ENCODE measurements at places on chromosomes 12 and 14. TPM values are rescaled to one million over a fixed set of nuclear protein-coding genes. Genes with fewer than 3 reads are reported as not detected.

- H3K27me3 ChIP-seq: peaks cover 28% of the 10 kb centered on the region
- H3K4me1 ChIP-seq: peaks cover 24% of the 10 kb centered on the region
- peak overlapping the region; percentile 96 for H3K27ac ChIP-seq
- peak overlapping the region; percentile 80 for H3K4me3 ChIP-seq
Observed at GRCh38 chr12:132444957-132445883, 44.7 kb upstream of the FBRSL1 start.

DNA sequence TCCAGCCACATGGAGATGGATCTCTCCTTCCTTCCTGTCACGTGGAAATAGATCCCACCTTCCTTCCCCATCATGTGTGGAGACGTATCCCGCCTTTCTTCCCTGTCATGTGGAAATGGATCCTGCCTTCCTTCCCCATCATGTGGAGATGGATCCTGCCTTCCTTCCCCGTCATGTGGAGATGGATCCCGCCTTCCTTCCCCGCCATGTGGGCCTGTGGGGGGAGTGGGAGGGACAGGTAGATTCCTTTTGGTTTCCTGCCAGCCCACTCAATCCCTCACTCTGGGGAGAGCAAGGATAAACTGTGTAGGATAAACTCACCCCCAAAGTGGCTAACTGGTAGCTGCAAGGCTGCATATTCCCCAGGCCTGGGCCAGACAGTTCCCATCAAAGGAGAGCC lies 31.7 kb upstream of the TDRD9 start:
- no peaks in the 10 kb centered on the region for H3K4me1 ChIP-seq
- no peaks in the 10 kb centered on the region for H3K36me3 ChIP-seq
- DNase-seq: no peak
- H3K4me3 ChIP-seq: no peak overlapping the region
- H3K27me3 ChIP-seq: no peaks in the 10 kb centered on the region

DNA sequence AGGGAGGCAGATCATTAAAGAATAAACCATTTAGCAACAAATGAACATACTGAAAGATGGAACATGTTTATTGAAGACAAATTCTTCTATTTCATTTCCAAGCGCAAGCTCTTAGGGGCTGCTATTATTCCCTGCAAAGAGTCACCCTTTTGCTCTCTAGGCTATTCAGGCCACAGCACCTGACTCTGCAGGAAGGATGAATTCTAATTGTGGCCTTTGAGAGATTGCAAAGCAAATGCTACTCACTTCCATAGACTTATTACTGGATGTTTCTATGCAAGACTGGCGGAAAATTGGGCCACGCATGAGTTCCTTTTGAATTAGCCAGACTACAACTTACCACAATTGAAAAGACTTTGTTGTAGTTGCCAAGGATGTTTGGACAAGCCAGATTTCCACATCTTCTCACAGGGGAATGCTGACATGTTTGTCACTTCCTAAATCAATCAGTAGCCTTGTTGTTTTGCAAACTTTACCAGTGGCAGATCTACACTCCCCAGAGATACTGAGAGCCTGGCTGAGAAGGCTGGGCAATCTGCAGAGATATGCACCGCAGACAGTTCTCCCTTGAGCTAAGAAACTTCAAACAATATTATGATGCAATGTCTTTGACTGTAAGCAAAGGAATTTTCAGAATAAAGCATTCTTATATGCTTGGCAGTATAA lies 334.3 kb upstream of the SYT1 start:
- H3K4me1 ChIP-seq: peaks cover 4% of the 10 kb centered on the region
- no peak for DNase-seq
- H3K27ac ChIP-seq: peak overlapping the region; percentile 34

- peaks cover 3% of the 10 kb centered on the region for H3K27me3 ChIP-seq
- peak overlapping the region; percentile 87 for H3K27ac ChIP-seq
- DNase-seq: no peak
- peaks cover 18% of the 10 kb centered on the region for H3K4me1 ChIP-seq
Observed at GRCh38 chr12:31362115-31362758, 36.3 kb upstream of the SINHCAF start.

GRCh38 chr12:76898442-76898841 lies 19.6 kb upstream of the CSRP2 start:
- peaks cover 3% of the 10 kb centered on the region for H3K36me3 ChIP-seq
- no peak overlapping the region for H3K4me3 ChIP-seq
- no peaks in the 10 kb centered on the region for H3K27me3 ChIP-seq
- no peak for DNase-seq

DNA sequence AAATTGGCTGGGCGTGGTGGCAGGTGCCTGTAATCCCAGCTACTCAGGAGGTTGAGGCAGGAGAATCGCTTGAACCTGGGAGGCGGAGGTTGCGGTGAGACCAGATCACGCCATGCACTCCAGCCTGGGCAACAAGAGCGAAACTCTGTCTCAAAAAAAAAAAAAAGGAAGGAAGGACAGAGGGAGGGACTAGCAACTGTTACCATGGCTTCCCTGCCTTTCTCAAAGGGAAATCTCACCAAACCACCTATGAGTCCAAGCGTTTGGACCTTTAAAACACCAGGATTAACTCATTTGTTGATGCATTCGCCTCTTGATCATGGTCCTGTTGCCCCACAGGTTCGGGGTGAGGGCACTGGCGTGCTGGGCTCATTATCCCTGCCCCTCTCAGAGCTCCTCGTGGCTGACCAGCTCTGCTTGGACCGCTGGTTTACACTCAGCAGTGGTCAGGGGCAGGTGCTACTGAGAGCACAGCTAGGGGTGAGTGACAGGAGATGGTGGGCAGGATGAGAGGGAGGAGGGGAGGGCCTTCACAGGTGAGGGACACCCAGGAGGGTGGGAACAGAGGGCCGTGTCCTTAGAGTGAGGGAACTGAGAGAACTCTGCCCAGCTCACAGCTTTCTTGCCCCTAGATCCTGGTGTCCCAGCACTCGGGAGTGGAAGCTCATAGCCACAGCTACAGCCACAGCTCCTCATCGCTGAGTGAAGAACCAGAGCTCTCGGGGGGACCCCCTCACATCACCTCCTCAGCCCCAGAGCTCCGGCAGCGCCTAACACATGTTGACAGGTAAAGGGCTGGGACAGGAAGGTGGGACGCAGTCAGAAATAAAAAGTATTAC lies 10.2 kb upstream of the MYL6B start:
- H3K4me3 ChIP-seq: no peak overlapping the region
- H3K4me1 ChIP-seq: peaks cover 6% of the 10 kb centered on the region
- no peaks in the 10 kb centered on the region for H3K27me3 ChIP-seq
- no peak overlapping the region for H3K27ac ChIP-seq
- no peak for DNase-seq

GRCh38 chr12:116971222-116971621 lies 60.5 kb downstream of the FBXW8 start:
- DNase-seq: no peak
- peaks cover 36% of the 10 kb centered on the region for H3K36me3 ChIP-seq
- no peaks in the 10 kb centered on the region for H3K27me3 ChIP-seq
- H3K4me1 ChIP-seq: peaks cover 5% of the 10 kb centered on the region
- no peak overlapping the region for H3K4me3 ChIP-seq

DNA sequence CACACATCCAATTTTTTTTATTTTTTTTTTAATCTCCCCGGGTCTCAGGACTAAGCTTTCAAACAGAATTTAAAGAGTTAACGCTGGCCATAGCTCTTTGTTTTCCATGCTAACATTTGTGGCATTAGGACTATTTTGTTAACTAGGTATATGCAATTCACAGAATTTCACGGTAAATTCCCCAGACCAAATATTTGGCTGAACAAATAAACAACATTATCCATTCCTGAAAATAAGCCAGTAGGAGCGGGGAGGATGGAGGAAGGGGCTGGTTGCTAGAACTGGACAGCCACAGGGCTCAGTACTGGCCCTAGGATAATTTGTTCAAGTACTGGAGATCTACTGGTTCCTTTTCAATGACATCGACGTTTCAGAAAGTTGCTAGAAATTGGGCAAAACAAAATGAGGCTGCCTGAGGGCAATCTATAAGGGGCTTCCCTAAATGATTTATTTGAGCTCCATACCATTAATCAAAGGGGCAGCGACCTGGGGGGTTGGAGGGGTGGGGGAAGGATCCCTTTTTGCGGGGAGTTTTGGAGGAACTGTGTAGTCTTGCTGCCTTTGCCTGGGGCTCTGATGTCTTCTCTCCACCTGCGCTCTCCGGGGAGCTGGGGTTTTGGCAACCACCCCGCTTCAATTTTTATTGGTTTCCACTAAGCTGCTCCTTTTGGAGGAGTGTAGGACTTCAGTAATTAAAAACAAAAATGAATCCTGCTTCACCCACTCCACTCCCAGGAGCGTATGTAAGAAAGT lies 9.0 kb downstream of the BMP4 start:
- H3K27ac ChIP-seq: no peak overlapping the region
- H3K36me3 ChIP-seq: peaks cover 24% of the 10 kb centered on the region
- peaks cover 67% of the 10 kb centered on the region for H3K27me3 ChIP-seq
- H3K4me1 ChIP-seq: peaks cover 31% of the 10 kb centered on the region
- H3K4me3 ChIP-seq: peak overlapping the region; percentile 64

GRCh38 chr12:38544330-38545066 lies 227.9 kb downstream of the ALG10B start:
- H3K4me1 ChIP-seq: no peaks in the 10 kb centered on the region
- H3K27ac ChIP-seq: no peak overlapping the region
- H3K27me3 ChIP-seq: no peaks in the 10 kb centered on the region
- no peaks in the 10 kb centered on the region for H3K36me3 ChIP-seq
- DNase-seq: no peak

DNA sequence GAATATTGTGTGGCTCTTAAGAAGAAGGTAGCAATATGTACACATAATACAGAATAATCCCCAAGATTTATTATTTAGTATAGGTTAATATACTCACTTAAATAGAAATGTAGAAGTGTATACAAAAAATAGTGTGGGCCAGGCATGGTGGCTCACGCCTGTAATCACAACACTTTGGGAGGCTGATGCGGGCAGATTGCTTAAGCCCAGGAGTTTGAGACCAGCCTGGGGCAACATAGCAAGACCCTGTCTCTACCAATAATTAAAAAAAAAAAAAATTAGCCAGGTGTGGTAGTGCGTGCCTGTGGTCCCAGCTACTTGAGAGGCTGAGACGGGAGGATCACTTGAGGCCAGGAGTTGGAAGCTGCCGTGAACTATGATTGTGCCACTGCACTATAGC lies 15.3 kb upstream of the HVCN1 start:
- H3K36me3 ChIP-seq: peaks cover 5% of the 10 kb centered on the region
- no peaks in the 10 kb centered on the region for H3K4me1 ChIP-seq
- H3K4me3 ChIP-seq: no peak overlapping the region
- no peak overlapping the region for H3K27ac ChIP-seq
- H3K27me3 ChIP-seq: no peaks in the 10 kb centered on the region

KCNA1 gene
- total RNA-seq: 0.26 TPM

ARHGEF25 gene
- 34.6 TPM for total RNA-seq

GTF2A1 gene
- total RNA-seq: 40.9 TPM

KLRB1 gene
- not detected for total RNA-seq
